Uterus (tissue), 4 donors: ENCODE measurements at places on chromosomes 1 and 21.

- H3K36me3 ChIP-seq = no peaks in the 10 kb centered on the region
- H3K4me1 ChIP-seq = no peaks in the 10 kb centered on the region
- no peaks in the 10 kb centered on the region for H3K27me3 ChIP-seq
- H3K27ac ChIP-seq = no peak overlapping the region
- no peak overlapping the region for H3K4me3 ChIP-seq
Measured at GRCh38 chr1:6028042-6028850, 17.4 kb upstream of the KCNAB2 start.

- no peaks in the 10 kb centered on the region for H3K36me3 ChIP-seq
- no peaks in the 10 kb centered on the region for H3K27me3 ChIP-seq
- no peak within 1 kb of the TSS for H3K4me3 ChIP-seq
Measured at GRCh38 chr1:156247460-156248322, at the start of gene PAQR6. PAQR6 (minus strand) TSS chr1:156248056; CDS start chr1:156246731, 1,325 bp downstream.

GRCh38 chr1:239732770-239733169, 346.4 kb downstream of the CHRM3 start:
- no peak overlapping the region for H3K4me3 ChIP-seq
- no peak for DNase-seq
- no peak overlapping the region for H3K27ac ChIP-seq
- no peaks in the 10 kb centered on the region for H3K27me3 ChIP-seq

DNA sequence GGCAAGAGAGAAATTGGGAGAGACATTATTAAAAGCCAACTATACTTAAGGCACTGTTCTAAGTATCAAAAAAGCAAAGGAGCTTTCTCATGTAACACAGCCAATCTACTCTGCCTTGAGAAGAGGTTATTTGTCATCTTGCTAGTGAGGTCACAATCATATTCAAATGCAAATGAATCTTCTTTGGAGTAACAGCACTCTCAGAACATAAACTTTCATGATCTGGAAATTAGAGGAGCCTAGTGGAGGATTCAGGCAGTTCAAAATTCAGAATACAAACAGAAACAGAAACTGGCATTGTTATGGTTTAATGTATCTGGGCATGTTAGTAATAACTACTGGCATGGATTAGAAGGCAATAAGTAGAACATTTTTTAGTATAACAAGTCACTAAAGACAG, 57.4 kb downstream of the ARID4B start:
- no peak for DNase-seq
- H3K4me1 ChIP-seq = no peaks in the 10 kb centered on the region
- H3K36me3 ChIP-seq = no peaks in the 10 kb centered on the region

DNA sequence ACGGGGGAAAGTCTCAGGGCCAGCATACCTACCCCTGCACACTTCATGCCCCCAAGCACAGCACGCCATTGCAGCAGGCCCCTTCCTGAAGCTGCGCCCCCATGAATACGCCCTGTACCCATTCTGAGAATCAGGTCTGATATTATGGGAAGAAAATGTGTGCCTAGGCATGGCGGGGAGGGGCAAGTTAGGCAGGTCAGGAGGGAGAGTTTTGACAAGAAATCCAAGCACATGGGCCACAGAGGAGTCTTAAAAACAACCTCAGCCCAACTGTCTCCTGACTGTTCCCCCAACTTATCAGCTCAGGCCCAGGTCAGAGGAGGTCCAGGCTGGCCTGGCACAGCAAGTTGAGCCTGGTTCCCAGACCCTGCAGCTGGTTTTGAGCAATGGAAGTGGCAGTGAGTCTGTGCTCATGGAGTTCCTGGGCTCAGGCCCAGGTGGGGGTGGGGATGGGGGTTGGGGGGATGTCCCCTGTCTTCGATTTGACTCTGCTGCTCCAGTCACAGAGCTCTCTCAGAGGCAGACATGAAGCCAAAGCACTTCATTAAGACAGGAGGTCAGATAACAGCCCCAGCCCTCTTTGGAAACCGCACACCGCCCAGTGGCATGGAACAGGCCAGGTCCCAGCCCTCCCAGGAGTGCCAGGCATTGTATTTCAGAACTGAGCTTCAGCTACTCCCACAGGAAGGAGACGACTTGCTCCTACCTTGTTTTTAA, 20.6 kb upstream of the BCAR3 start:
- H3K27me3 ChIP-seq = no peaks in the 10 kb centered on the region
- no peak overlapping the region for H3K4me3 ChIP-seq
- no peaks in the 10 kb centered on the region for H3K36me3 ChIP-seq
- DNase-seq = no peak
- no peaks in the 10 kb centered on the region for H3K4me1 ChIP-seq

- no peaks in the 10 kb centered on the region for H3K4me1 ChIP-seq
- no peaks in the 10 kb centered on the region for H3K36me3 ChIP-seq
- no peaks in the 10 kb centered on the region for H3K27me3 ChIP-seq
- DNase-seq = no peak
- H3K27ac ChIP-seq = no peak overlapping the region
Measured at GRCh38 chr1:101745551-101746270, 251.0 kb downstream of the OLFM3 start.

DNA sequence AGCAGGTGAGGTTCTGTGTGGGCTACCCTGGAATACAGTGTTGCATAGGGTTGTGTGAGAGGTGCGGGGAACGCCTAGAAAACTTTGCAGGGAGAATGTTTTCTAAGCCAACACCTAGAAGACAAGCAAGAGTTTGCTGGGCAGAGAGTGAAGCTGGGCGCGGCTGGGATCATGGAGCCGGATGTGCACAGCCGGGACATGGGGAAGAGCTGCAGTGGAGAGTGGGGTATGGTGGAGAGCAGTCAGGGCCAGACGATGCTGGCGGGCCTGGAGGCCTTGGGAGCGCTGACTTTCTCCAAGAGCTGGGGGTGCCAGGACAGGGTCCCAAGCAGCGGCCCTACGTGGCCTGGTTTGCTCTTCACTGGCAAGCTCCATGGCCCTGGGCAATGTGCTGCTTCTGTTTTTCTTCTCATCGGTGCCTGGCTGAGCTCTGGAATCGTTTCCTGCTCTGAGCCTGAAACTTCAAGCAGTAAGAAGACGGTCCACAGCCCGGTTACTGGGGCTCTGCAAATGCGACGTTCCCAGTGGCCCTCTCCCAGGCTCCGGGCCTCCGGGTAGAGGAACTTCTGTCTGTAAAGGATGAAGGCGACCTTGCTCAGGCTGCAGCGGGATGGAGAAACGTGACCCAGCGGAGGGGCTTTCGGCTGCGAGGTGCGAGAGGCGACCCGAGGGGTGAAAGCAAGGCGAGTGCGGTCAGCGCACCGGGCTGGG, 51.9 kb upstream of the CD34 start:
- peak overlapping the region; percentile 51 for H3K4me3 ChIP-seq
- DNase-seq = peak; percentile 42
- no peaks in the 10 kb centered on the region for H3K4me1 ChIP-seq
- no peaks in the 10 kb centered on the region for H3K27me3 ChIP-seq

DNA sequence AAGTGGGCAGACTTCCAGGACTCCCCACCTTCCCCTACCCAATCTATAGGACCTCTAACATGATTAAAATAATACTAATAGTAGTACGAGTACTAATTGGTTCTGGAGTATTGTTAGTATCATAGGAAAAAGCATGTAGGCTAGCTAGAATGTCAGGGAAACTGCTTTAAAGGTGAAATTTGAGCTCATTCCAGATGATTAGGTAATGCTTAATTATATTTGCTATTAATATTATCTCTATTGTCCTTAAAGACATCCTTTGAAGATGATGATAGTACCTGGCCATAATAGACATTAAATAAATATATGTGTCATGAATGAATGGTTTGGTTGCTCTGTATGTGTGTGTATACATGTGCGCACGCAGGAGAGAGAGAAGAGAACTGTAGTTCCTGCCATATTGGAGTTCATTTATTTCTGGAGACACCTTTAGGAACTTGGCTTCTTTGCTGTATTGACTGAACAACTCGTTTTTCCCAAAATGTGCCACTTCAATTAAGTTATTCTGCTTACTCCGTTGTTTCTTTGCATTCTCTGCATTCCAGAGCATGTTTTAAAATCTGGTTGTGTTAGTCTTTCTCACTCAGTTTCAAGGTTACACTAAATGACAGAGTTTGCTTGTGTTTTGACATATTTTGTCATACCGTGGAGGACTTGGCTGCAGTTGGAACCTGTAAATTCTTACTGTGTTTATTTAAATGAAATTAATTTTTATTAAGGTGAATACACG, 117.1 kb downstream of the OSBPL9 start:
- H3K27me3 ChIP-seq = no peaks in the 10 kb centered on the region
- peak overlapping the region; percentile 80 for H3K27ac ChIP-seq
- no peak for DNase-seq
- no peaks in the 10 kb centered on the region for H3K36me3 ChIP-seq
- H3K4me3 ChIP-seq = no peak overlapping the region

GRCh38 chr21:28132713-28133112, 860.0 kb downstream of the LTN1 start:
- no peak overlapping the region for H3K27ac ChIP-seq
- H3K36me3 ChIP-seq = no peaks in the 10 kb centered on the region
- no peaks in the 10 kb centered on the region for H3K4me1 ChIP-seq
- H3K27me3 ChIP-seq = no peaks in the 10 kb centered on the region

DNA sequence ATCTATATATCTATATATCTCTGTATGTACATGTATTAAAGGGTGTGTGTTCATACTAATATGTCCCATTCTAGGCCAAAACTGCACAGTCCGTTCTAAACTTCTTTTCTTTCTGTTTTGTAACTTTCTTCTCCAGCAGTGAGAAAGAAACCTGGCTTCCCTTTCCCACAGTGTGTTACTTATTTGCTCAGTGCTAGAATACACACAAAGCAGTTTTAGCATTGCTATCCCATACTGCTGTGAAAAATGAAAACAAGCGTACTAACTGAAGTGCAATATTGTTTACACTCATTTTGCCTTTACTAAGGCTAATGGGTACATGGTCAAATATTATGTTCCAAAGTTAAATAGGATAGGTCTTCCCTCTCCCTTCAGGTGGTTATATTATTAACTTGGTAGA, 163.9 kb downstream of the LEPR start:
- H3K4me1 ChIP-seq = no peaks in the 10 kb centered on the region
- no peaks in the 10 kb centered on the region for H3K36me3 ChIP-seq
- H3K27me3 ChIP-seq = no peaks in the 10 kb centered on the region
- no peak for DNase-seq

DNA sequence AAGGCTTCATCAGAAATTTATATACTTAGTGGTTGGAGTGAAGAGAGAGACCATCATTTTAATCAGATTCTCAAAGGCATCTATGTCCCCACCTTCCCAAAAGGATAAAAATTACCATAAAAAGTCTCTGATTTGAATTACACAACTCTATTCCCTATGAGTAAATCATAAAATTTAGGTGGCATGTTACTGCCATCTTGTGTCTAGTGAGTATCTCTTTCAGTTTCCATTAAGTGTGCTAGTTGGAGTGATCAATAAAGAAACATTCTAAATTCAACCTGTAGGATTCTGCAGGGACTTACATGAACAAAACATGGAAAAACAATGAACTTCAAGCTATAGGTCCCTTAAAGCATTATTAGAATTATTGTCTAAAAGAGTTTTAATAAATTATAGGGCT, 655.4 kb downstream of the LTN1 start:
- peak overlapping the region; percentile 45 for H3K27ac ChIP-seq
- no peaks in the 10 kb centered on the region for H3K36me3 ChIP-seq
- no peak for DNase-seq
- H3K4me1 ChIP-seq = peaks cover 20% of the 10 kb centered on the region

DNA sequence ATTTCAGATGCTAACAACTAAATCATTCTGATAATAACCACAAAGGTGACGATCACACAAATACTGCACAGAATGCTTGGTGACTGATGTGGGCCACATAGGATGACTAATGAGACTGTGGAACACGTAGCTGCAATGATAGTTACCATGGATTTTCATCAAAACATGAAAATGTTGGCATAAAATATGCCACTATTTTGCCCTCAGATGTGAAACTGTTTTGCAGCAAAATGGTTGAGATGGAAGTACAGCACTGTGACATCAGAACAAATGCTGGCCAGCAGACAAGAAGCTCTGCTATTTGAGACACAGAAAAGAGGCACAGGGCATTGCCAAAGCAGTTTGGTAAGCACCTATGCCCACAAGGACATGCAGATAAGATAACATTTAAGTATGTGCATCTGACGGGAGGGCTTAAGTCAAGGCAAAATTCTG, 83.8 kb downstream of the NIBAN1 start:
- no peaks in the 10 kb centered on the region for H3K4me1 ChIP-seq
- no peaks in the 10 kb centered on the region for H3K36me3 ChIP-seq
- H3K27me3 ChIP-seq = no peaks in the 10 kb centered on the region
- no peak overlapping the region for H3K4me3 ChIP-seq

- no peaks in the 10 kb centered on the region for H3K36me3 ChIP-seq
- DNase-seq = no peak
- H3K27ac ChIP-seq = no peak overlapping the region
Measured at GRCh38 chr1:197440715-197441114, 172.7 kb downstream of the CRB1 start.

DNA sequence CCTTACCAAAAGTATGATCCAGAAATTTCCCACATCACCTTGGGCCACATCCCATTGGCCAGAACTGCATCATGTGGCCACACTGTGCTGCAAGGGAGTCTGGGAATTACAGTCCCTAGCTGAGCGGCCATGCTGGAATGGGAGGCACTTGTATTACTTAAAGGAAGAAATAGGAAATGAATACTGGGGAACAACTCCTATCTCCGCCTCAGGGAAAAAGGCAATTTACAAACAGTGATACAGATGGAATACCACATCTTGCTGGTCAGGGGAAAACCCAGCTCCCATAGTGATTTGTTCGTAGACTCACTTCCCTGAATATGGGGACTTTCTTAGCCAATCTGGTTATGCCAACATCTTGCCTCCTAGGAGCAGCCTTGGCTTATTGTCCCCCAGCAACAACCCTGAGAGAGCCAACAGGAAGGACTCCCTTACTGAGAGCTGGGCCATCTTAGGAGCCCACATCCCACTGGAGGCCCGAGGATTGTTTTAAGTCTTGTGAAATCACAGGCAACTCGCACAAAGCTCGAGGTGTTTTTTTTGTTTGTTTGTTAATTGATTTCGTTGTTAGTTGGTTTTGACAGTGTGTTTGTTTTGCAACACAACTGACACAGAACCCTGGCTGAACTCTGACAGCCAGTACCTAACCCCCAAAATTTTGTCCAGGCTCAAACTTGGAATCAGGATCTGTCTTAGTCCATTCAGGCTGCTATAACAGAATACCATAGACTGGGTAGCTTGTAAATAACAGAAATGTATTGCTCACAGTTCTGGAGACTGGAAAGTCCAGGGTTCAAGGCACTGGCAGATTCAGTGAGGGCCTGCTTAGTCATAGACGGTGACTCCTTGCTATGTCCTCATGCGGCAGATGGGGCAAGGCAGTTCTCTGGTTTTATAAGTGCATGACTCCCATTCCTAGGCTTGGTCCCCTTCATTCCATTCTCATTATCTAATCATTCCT, 14.9 kb downstream of the CDA start:
- H3K4me3 ChIP-seq = no peak overlapping the region
- no peaks in the 10 kb centered on the region for H3K4me1 ChIP-seq
- DNase-seq = no peak
- no peaks in the 10 kb centered on the region for H3K36me3 ChIP-seq
- H3K27ac ChIP-seq = no peak overlapping the region
